ENCODE measurements at places on chromosomes 7 and 10.

GRCh38 chr7:148079206-148080080 is 511.1 kb upstream of the C7orf33 start:
- DNase-seq, result no peak

- DNase-seq, result peak; percentile 75
Observed at GRCh38 chr7:48088559-48089045, 463 bp upstream of the UPP1 start.

GRCh38 chr7:84668116-84668515 is 473.5 kb upstream of the SEMA3A start:
- no peak for DNase-seq

DNA sequence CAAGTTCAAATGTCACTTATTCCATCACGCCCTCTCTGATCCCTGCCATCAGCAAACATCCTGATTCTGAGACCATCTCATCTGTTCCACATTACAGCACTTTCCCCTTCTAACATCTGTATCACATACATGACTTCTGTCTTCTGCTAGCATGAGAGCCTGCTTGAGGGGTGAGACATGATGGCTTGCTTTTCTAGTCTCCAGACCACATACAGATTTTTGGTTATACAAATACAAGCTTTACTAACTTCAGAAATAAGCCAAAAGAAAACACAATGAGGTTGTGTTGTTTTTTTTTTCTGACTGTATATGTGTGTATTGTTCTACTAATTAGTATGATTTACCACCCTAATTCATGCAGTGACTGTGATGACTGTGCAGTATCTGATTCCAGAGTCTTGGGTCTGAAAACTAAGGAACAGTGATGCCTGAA is 34.3 kb downstream of the NAPEPLD start:
- no peak for DNase-seq

DNA sequence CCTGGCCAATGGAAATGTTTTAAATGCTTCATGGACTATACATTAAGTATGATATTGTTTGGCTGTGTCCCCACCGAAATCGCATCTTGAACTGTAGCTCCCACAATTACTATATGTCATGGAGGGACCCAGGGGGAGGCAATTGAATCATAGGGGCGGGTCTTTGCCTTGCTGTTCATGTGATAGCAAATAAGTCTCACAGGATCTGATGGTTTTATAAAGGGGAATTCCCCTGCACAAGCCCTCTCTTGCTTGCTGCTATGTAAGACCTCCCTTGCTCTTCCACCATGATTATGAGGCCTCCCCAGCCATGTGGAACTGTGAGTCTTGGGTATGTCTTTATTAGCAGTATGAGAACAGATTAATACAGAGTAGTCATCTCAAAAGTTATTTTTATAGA is 32.4 kb upstream of the GRB10 start:
- no peak for DNase-seq

GRCh38 chr7:120023494-120024167 is 249.3 kb upstream of the KCND2 start:
- DNase-seq, result no peak

Measured in NCI-H774 (cell line).